ENCODE measurements at places on chromosomes 7 and 10.
A peak's percentile ranks its signal among the peaks of the same experiment; 100 is the strongest.

DNA sequence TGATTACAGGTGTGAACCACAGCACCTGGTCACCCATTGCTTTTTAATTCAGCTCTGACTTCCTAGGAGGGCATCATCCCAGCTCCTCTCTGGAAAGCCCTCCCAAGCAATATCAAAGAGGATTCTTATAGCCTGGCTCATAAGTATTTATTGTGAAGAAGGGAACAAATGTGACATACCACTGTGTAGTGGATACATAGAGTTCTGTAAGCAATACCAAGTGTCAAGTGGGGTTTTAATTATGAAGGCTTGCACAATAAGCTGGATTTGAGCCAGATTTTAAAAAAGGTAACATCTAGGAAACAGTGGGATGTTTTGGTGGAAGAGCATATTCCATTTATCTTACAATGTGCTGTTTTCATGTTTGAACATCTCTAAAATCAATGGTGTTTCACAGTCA lies 19.0 kb upstream of the PRTFDC1 start:
- DNase-seq, result no peak

DNA sequence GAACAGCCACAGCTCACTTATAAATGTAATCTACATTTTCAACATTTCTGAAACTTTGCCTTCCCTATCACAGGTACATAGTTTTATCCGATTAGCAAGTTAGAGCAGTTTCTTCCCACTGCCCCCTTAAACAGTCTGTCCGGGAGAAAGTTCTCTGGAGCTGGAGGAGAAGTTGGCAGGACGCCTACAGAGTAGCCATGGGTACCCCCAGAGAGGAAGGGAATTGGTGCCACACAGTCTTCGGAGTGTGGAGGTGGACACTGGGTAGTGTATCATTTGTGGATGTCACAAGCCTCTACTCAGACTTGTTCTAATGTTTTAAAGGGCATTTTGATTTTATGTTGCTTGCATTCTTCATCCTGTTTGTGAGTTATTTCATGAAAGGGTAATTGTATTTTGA lies 39.0 kb downstream of the TAF3 start:
- no peak for DNase-seq

GRCh38 chr10:6579904-6580278 lies at the start of gene PRKCQ:
Gene PRKCQ (minus strand): TSS chr10:6580276. CDS start chr10:6515135, 65,141 bp downstream.
- peak; percentile 57 for DNase-seq

DNA sequence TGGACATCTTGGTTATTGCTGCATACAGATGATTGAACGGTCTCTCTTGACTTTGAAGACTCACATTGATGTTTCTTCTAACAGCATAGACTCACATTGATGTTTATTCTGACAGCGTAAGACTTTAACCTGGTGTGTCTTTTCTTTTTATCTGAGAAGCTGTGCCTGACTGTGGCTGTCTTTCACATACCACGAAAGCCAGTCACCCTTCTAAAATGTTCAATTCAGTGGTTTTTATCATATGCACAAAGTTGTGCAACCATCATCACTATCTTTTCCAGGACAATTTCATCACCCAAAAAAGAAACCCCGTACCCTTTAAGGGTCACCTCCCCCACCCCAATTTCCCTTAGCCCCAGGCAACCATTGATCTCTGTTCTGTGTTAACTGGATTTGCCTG lies 24.7 kb downstream of the CELF2 start:
- no peak for DNase-seq

GRCh38 chr7:94298943-94299342 lies 95.8 kb upstream of the COL1A2 start:
- no peak for DNase-seq

Data from Kasumi-1 (cell line).